Common myeloid progenitor, CD34-positive (primary cell): ENCODE measurements at places on chromosomes 5 and 9.

DNA sequence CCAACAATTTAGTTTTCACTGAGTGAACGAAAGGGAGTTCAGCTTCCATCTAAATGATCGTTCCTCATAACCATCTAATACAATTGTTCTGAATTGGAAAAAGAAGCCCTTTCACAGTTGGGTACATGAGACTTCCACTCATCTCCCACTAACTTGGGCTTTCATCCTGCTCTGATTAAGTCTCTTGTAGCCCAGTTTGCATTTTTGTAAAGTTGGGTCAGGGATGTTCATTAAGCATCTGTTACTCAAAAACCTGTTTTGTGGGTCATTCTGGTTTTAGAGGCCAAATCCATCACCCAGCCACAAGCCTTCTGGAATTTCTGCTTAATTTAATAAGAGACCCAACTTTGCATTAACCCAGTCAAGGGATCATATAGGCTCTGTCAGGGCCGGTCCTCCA, 385.3 kb downstream of the BNC2 start:
- DNase-seq = no peak

DNA sequence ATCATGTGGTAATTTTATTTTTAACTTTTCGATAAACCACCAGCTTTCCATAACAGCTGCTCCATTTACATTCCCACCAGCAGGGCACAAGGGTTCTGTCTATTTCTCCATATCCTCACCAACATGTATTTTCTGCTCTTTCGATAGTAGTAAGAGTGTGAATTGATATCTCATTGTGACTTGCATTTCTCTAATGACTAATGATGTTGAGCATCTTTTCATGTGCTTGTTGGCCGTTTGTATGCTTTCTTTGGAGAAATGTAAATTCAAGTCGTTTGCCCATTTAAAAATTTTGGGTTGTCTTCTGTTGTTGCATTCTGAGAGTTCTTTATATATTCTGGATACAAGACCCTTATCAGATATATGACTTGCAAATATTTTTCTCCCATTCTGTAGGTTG, 45.9 kb downstream of the PSD2 start:
- no peak for DNase-seq

DNA sequence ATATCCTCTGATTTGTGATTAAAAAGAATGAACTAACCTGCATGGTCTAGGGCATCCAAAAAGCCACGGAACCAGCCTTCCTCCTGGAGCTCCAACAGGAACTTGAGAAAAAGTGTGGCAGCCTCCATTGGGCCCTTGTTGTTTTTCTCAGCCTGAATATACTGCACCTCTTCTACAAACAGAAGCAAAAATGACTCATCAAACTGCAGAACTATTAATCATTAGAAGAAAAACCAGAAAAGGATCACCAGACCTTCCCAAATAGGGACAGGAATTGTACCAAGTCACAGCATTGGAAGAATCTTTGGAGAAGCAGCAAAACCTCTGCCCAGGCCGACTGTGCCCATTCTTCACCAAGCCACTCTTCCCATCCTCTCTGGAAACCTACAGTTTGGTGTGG, 25.2 kb downstream of the RIGI start:
- DNase-seq = no peak

DNA sequence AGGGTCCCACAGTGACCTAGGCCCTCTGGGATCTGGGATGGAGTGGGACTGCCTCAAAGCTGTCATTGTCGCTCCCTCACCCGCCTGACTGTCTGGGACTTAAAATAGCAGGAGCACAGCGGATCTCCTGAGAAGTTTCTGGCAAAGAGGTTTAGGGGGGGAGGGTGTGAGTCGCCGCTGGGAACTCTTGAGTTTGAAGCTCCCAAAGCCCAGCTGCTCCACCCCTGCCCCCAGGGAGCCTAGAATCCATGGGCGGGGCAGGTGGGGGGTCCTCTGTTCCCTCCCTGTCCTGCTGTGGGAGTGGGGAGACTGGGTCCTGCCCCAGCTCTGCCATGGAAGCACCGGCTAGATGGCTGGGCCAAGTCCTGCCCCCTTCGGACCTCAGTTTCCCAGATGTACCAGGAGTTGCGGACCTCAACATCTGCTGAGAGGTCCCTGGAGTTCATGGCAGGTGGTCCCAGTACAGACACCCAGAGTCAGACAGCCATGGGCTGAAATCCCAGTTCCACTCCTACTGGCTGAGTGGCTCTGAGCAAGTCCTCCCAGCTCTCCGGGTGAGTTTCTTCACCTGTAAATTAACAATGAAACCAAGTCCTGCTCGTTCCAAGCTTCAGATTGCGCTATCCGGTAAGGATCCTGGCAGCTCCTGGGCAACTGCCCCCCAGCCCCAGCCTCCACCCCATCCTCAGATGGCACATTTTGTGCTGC, 985 bp upstream of the WDR38 start:
- no peak for DNase-seq

GRCh38 chr5:88952344-88952743, 69.4 kb upstream of the MEF2C start:
- no peak for DNase-seq

GRCh38 chr9:124487260-124488182, 19.7 kb downstream of the NR5A1 start:
- no peak for DNase-seq

GRCh38 chr9:134968011-134968822, 50.5 kb upstream of the FCN1 start:
- DNase-seq = no peak

GRCh38 chr5:40317023-40317422, 362.7 kb upstream of the PTGER4 start:
- no peak for DNase-seq

DNA sequence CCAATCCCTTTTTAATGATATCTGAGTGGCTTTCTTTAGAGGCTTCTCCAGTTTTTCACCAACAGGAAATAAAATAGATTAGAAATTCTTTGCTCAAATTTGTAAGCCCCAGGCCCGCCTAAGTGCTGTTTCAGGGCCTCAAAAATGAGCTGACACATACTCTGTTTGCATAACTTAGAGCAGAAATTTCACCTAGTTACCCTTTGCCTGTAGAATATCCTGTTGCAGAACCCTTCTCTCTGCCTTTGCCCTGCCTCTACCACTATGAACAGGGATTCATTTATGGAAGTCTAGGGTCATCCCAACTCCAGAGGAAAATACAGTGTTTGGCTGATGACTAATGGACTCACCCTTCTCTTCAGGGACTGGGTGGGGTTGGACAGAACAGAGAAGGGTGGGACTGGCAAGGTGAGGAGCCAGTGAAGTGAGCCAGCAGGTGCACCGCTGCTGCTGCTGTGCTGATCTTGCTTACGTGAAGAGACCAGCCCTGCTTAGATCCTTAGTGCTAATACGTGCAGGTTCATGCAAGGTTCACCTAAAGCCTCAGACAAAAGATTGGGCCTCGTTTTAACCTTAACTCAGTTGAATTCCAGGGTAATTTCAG, 22.8 kb downstream of the OSTF1 start:
- DNase-seq = no peak

- no peak for DNase-seq
These were observed 3.1 kb downstream of the ANXA1 start for GRCh38 chr9:73154722-73155121.

GRCh38 chr5:170115925-170116324, 10.2 kb downstream of the FOXI1 start:
- DNase-seq = no peak

GRCh38 chr9:121156263-121156731, 45.4 kb downstream of the RAB14 start:
- peak; percentile 85 for DNase-seq

GRCh38 chr5:134846641-134846960, 833 bp downstream of the C5orf24 start:
- no peak for DNase-seq

GRCh38 chr5:85500869-85501268, 1116.2 kb upstream of the EDIL3 start:
- no peak for DNase-seq

DNA sequence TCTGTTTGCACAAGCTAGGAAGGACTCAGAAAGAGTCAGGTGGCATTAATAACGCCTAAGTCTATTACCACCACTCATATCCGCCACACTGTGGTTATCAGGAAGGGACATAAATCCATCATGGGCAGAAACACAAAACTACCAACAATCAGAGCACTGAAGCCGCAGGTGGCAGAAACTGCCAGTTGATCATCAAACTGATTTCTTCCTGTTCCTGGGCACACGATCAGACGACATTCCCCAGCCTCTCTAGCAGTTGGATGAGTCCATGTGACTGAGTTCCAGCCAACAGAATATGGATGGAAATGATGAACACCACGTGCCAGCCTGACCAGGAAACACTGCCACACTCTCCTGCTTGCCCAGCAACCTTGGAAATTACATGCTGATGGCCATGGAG, 181.7 kb downstream of the ELAVL2 start:
- DNase-seq = no peak

GRCh38 chr5:126931963-126932660, 98.2 kb downstream of the MARCHF3 start:
- DNase-seq = no peak

DNA sequence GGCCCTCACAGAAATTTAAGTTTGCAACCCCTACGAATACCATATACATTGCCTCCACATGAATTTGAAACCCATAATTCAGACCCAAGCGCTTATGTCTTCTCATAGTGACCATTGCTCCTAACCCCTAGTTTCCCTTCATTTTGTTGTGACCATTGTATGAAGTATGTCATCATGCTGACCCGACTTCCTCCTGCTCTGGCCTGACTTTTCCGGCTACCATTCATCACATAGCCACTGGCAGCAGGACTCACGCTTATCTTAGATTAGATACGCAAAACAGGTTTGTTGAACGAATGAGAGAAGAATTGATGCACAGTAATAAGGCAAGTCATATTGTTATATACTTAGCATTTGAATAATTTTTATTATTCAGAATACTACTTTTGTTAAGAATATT, 345.4 kb downstream of the FBXL17 start:
- DNase-seq = no peak

DNA sequence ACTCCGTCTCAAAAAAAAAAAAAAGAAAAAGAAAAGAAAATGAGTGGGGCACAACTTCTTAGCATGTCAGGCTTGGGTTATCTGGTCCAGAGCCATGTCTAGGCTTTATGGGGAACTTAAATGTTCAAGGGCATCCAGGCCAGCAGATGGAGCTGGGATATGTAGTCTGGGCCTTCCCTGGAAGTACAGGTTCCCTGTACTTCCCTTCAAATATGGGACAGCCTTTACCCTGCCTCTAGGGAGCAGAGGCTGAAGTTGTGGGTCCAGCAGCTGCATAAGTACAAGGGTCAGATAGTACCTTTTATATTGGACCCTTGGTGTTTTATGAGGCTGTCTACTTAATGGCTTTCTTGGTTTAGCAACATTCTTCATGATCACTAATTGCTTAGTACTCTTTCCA, 42.1 kb downstream of the FAF2 start:
- DNase-seq = peak; percentile 14

DNA sequence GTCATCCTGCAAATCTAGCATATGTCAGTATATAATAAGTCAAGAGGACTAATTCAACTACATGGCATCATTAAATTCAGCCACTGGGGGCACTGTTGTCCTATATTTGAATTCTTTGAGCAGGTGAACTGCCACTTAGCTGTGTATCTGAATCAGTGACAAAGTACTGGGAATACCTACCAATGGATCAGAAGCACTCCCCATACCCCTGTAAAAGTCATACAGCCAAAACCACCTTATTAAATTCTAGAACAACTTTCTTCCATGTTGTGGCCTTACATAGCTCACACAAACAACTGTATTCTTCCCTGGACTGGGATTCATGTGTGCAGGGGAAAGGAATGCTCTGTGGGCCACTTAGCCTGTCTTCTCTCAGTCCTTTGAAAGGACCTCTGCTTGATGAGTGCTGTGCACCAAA, 57.4 kb upstream of the PLPP6 start:
- DNase-seq = peak; percentile 74

- DNase-seq = no peak
These were observed 13.8 kb upstream of the CCL28 start for GRCh38 chr5:43425983-43426382.

DNA sequence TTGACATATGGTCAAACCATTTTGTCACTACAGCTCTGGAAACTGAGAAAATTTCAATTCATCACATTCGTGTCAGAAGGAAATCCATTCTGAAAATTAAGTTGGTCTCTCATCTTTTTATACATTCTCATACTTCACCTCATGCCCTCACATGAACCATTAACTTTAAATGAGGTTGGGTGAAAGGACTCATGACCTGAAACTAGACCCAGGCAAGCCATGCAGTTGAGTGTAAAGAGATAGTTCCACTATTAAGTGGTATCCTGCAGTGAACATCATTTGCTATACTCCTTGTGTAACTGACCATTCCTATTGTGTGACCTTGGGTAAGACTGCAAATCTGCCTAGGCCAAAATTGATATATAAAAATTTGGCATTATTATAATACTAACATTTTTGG, 299.6 kb upstream of the GRIN3A start:
- DNase-seq = no peak

- DNase-seq = no peak
These were observed 138.2 kb downstream of the PRDM6 start for GRCh38 chr5:123227216-123227615.

DNA sequence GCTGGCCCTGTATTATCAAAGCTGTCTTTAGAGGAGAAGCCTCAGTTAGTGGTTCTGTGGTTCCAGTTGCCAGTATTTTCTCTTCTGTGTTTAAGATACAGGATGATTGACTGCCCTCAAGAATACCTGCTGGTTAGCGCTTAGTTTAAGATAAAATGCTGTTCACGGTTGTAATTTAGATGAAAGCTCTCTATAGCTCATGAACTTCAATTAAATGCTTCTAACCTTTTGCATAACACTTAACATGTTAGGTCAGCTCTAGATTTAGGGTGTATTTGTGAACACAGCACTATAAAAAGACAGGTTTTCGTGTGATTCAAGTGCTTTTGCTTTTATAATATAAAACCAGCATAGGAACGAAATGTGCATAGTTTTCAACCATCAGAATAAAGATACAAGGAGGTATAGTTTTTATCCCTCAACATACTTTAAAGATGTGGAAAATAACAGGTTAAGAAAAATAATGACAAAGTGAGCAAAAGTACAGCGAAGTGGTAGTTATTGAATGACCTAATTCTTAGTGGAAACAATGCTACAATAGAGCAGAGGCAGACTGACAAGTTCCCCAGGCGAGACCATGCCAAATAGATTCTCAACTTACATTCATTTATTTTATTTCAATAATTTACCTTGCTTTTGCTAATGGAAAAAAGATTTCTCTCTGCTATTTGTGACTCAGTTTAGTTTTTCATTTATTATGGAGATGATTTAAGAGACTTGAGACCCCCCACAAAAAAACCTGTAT, 602.6 kb upstream of the DMAC1 start:
- no peak for DNase-seq

DNA sequence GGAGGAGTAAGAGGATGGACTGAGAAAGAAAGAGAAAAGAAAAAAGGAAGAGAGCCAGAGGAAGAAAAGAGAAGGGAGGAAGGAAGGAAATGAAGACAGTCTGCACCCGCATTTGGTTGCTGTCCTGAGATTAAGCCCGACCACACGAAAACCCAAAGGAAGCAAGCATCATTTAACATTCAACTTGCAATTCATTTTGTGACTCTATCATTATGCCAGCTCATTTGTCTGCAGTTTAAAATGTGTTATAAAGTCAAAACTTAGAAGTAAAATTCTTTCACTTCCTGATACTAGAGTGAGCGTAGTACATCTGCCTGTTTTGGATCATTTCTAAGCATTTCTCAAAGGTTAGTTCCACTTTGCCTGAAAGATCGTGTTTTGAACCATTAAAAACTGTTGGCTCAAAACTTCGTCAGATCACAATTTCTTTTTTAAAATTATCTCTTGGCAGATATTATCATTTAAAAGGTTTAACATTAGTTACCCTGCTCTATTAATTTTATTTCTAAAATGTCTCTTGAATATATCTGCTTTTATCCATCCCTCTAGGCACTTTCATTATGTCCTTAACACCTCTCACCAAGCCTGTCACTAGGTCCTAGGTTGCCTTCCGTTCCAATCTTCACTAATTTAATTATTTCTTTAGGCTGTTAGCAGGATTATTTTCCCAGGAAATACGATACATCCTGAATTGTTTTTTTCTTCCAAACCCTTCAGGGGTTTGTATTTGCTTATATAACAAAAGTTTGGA, 240.9 kb downstream of the TLE4 start:
- DNase-seq = peak; percentile 81
